ENCODE measurements at places on chromosomes 12 and 14. TPM values are rescaled to one million over a fixed set of nuclear protein-coding genes. Genes with fewer than 3 reads are reported as not detected.

GRCh38 chr12:102763061-102763460, 154.0 kb downstream of the PAH start:
- H3K4me3 ChIP-seq = no peak overlapping the region
- no peak for DNase-seq
- H3K36me3 ChIP-seq = no peaks in the 10 kb centered on the region
- H3K27ac ChIP-seq = no peak overlapping the region

GRCh38 chr14:69715725-69716477, 51.0 kb upstream of the SRSF5 start:
- DNase-seq = peak; percentile 35
- H3K4me1 ChIP-seq = peaks cover 65% of the 10 kb centered on the region
- peaks cover 50% of the 10 kb centered on the region for H3K36me3 ChIP-seq
- no peaks in the 10 kb centered on the region for H3K27me3 ChIP-seq
- H3K4me3 ChIP-seq = peak overlapping the region; percentile 28

DNA sequence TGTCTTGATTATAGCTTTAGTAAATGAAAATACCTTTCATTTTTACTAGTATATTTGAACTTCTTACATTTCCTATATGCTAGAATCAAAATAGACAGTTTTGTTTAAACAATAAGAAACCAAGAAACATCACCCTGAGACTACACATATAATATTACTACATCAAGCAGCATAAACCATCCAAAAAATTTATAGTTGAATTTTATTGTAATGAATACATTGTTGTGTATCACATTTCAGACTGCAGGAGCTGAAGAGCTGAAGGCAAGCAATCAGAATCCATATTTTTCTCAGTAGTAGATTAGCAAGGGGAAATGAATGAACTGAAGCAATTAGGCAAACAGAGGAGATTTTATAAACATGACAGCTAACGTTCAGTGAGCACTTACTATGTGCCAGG, 379.2 kb downstream of the BTG1 start:
- H3K36me3 ChIP-seq = no peaks in the 10 kb centered on the region
- no peaks in the 10 kb centered on the region for H3K27me3 ChIP-seq
- no peak overlapping the region for H3K4me3 ChIP-seq
- H3K4me1 ChIP-seq = no peaks in the 10 kb centered on the region

DNA sequence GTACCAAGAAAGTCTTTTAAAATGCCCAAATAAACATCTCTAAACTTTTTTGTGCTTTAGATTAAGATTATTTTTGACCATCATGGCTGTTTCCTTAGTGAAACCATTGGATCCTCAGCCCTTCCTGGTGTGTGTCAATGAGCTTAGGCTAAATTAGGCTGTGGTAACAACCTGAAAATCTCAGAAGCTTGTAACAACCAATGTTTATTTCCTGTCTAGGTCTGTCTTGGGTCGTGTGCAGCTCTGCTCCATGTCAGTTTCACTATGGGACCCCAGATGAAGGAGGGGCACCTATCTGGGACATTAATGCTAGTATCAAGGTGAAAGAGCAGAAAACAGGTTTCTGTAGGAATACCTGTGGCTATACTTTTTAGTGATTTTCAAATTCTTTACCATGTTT, 49.9 kb downstream of the KCNMB4 start:
- no peak for DNase-seq
- H3K4me3 ChIP-seq = no peak overlapping the region
- peak overlapping the region; percentile 28 for H3K27ac ChIP-seq
- H3K27me3 ChIP-seq = peaks cover 3% of the 10 kb centered on the region

DNA sequence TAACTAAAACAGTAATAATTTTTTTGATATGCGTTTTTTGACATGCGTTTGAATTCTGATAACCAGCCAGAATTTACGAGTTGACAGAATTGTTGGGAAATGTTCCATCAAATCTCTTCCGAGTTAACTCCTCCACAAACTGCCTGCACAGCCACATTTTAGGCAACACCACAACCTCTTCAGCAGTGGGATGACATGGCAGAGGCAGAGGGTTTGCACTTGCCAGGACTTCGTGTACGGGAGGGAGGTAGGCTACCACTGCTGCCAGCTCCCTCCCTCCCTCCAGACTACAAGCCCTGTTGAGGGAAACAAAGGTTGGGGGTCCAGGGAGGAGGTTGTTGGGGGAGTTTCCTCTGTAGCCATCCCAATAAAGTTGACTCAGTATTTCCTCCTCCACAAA, 14.5 kb upstream of the ACTR6 start:
- no peak overlapping the region for H3K27ac ChIP-seq
- peaks cover 10% of the 10 kb centered on the region for H3K4me1 ChIP-seq
- DNase-seq = no peak
- H3K4me3 ChIP-seq = no peak overlapping the region

DNA sequence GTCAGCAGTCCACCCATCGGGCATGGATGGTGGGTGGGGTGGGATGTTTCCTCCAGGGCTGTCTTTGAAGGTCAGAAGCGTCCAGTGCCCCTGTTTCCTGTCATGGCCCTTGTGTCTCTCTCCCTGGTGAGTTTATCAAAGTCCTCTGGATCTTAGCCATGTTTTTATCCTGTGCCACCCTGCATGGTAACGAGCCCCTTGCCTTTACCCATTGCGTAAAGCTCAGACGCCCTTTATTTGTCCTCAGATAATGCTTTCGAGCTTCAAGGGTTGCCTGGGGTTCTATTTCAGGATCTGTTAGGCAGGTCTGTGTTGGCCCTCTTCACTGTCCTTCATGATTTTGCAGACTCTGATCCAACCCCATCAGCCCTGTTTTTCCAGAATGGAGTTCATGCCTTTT, 172.9 kb downstream of the TSPAN9 start:
- H3K36me3 ChIP-seq = no peaks in the 10 kb centered on the region
- peaks cover 10% of the 10 kb centered on the region for H3K27me3 ChIP-seq
- DNase-seq = no peak
- no peak overlapping the region for H3K4me3 ChIP-seq
- no peak overlapping the region for H3K27ac ChIP-seq
- H3K4me1 ChIP-seq = peaks cover 10% of the 10 kb centered on the region

DNA sequence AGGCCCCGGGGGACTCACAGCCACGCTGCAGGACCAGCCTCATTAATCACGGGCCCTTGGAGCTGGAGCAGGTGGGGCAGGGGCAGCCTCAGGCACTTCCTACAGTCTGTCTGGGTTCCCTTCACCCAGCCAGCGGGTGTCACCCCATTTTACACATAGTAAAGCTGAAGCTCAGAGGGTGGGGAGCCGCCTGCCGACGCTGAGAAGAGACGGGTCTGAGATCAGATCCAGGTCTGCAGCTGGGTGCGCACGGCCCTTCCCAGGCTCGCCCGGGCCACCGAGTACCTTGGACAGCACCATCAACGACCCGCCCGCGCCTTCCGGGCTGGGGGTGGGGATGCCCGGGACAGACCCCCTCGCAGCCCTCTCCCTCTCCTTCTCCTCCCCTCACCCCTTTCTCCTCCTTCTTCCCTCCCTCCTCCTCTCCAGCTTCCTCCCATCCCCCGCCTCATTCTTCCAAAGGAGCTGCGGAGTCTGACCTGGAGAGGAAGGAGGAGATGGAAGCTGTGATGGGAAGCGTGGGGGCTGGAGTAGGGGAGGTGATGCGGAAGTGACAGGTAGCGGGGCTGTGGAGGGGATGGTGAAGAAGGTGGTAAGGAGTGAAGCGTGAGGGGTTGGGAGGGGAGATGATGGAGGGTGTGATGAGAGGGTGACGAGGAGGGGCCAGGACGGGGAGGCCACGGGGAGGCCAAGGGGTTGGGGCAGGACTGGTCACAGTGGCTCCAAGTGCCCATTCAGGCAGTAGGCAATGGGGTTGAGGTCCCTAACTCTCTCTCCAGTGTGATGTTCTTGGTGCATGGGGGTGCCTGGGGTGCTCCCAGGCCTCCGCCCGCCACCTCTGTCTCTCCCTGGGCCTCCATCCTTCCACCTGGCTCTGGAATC, 8.8 kb downstream of the DTX1 start:
- H3K36me3 ChIP-seq = no peaks in the 10 kb centered on the region
- H3K27ac ChIP-seq = no peak overlapping the region
- no peak overlapping the region for H3K4me3 ChIP-seq

DNA sequence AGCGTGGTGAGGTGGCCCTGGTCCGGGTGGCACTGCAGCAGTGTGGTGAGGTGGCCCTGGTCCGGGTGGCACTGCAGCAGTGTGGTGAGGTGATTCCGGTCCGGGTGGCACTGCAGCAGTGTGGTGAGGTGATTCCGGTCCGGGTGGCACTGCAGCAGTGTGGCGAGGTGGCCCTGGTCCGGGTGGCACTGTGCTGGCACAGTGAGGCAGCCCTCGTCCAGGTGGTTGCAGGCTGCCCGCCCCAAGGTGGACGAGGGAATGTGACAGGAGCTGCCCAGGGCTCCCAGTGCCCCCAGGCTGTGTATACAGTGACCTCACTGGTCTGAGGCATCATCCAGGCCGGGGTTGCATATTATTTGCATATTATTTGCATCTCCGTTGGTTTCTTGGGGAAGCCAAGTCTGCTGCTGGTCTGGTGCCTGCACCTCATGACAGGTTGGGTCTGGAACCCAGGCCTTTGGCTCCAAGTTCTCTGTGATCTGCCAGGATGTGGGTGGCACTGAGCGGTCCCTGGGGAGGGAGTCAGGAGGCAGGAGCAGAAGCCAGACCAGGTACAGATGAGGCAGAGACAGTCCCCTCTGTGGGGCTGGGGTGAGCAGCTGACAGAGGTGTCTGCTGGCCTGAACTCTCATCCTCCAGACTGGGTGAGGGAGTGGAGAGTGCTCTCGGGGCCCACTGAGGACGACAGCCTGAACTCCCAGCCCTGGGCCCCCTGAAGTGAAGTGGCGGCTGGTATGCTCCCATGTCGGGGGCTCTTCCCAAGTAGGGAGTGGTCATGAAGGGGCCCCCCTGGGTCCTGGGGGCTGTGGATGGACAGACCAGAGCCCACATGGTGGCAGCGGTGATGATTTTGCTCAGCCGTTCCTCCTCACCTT, 79.3 kb downstream of the KIF26A start:
- no peak overlapping the region for H3K27ac ChIP-seq
- no peaks in the 10 kb centered on the region for H3K4me1 ChIP-seq
- DNase-seq = no peak
- no peak overlapping the region for H3K4me3 ChIP-seq
- H3K27me3 ChIP-seq = no peaks in the 10 kb centered on the region
- no peaks in the 10 kb centered on the region for H3K36me3 ChIP-seq

- H3K27ac ChIP-seq = no peak overlapping the region
- H3K4me3 ChIP-seq = no peak overlapping the region
- no peak for DNase-seq
- H3K27me3 ChIP-seq = no peaks in the 10 kb centered on the region
- peaks cover 23% of the 10 kb centered on the region for H3K4me1 ChIP-seq
Measured at GRCh38 chr14:51865953-51866747, 5.7 kb downstream of the GNG2 start.

DNA sequence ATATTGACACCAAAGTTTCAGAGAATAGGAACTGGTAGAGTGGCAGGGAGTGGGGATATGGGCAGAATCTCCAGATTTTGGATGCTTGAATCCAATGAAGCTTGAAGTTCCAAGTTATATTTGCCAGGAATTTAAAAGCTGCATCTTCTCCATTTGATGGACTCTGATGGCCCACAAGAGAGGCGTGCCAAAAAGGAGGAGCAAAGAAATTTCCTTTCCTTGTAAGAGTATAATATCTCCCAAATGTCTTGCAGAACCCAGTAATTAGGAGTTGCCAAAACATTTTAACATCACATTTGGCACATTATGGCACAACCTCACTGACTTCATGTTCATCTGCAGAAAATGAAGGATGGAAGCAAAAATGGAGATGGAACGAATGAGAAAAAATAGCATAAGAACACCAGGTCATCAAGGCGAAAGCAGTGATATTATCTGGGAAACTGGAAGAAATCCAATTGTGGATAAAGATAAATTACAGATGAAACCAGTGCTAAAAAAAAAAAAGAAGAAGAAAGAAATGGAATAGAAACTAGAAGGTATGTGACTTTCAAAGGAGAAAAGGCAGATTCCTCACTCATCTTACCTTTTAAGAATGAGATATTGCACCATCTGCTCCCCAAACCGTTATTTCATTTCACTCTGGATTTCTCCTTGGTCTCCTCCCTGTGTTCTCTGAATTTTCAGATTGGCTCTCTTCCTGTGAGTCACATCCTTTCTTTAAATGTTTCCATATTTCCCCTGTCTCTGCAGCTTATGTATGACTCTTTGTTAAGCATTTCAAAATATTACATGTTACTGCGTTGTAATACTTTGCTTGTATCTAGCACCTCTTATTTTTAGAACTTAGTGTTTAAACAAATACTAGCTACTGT, 13.5 kb upstream of the FLRT2 start:
- H3K36me3 ChIP-seq = no peaks in the 10 kb centered on the region
- H3K27me3 ChIP-seq = no peaks in the 10 kb centered on the region
- no peak for DNase-seq
- H3K27ac ChIP-seq = no peak overlapping the region
- no peak overlapping the region for H3K4me3 ChIP-seq

DNA sequence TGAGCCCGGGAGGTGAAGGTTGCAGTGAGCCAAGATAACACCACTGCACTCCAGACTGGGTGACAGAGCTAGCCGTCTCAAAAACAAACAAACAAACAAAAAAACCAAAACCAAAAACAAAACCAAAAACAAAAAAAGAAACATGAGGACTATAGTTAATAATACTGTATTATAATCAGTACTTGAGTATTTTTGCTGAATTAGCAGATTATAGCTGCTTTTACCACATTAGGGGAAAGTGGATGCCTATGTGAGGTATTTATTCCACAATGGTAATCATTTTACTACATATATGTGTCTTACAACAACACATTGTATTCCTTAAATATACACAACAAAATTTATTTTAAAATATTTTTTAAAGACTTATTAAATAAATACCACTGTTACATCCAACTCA, 101.4 kb upstream of the PPP4R3A start:
- no peaks in the 10 kb centered on the region for H3K27me3 ChIP-seq
- no peaks in the 10 kb centered on the region for H3K4me1 ChIP-seq
- H3K36me3 ChIP-seq = no peaks in the 10 kb centered on the region

GRCh38 chr14:99603471-99604277, at the start of gene CCDC85C:
Gene CCDC85C, minus strand, starts transcription at chr14:99604207. Its CDS starts 248 bp downstream, at chr14:99603959.
- peak; percentile 54 for DNase-seq
- peaks cover 8% of the 10 kb centered on the region for H3K27me3 ChIP-seq
- H3K4me1 ChIP-seq = peaks cover 19% of the 10 kb centered on the region
- H3K27ac ChIP-seq = peak within 1 kb of the TSS; percentile 87
- no peaks in the 10 kb centered on the region for H3K36me3 ChIP-seq

DNA sequence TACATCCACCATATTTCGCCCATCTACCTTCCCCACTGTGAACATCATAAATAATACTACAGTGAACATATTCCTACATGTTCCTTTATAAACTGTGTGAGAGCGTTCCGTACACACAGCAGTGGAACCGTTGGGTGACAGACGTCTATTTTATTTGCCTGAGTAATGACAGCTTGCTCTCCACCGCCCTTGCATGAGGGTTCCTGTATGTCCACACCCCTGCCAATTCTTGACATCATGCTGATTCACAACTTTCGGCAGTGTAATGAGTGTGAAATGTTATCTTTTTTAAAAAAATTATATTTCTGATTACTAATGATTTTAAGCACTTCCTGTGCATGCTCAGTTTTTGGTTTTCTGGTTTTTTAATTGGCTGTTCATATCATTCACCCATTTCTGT, 4.3 kb upstream of the RAD52 start:
- H3K4me1 ChIP-seq = peaks cover 12% of the 10 kb centered on the region
- peaks cover 4% of the 10 kb centered on the region for H3K27me3 ChIP-seq
- no peak overlapping the region for H3K4me3 ChIP-seq
- no peak overlapping the region for H3K27ac ChIP-seq
- H3K36me3 ChIP-seq = peaks cover 4% of the 10 kb centered on the region

- peak overlapping the region; percentile 45 for H3K27ac ChIP-seq
- H3K36me3 ChIP-seq = no peaks in the 10 kb centered on the region
- H3K4me1 ChIP-seq = peaks cover 39% of the 10 kb centered on the region
- H3K4me3 ChIP-seq = no peak overlapping the region
Measured at GRCh38 chr14:97788846-97789526, 991.8 kb downstream of the VRK1 start.

The GPRC5A gene
- not detected for total RNA-seq

The SERPINA1 gene
- not detected for total RNA-seq

The RILPL2 gene
- total RNA-seq = 4.7 TPM

The GALNT8 gene
- 0.76 TPM for total RNA-seq

The FLRT2 gene
- total RNA-seq = not detected

The B3GNT4 gene
- 0.90 TPM for total RNA-seq

The PMCH gene
- total RNA-seq = not detected

Measured in activated CD8-positive, alpha-beta T cell treated with anti-CD3 and anti-CD28 coated beads, Interleukin-2, amount 10 ng/mL, durations not matched to agents 7 days and 5 days (primary cell).